ENCODE measurements at places on chromosomes 2 and 18.

- no peak for DNase-seq
Observed at GRCh38 chr2:6008726-6009125, 316.5 kb downstream of the SOX11 start.

GRCh38 chr2:119282996-119283511 is 59.4 kb downstream of the STEAP3 start:
- peak; percentile 90 for DNase-seq

DNA sequence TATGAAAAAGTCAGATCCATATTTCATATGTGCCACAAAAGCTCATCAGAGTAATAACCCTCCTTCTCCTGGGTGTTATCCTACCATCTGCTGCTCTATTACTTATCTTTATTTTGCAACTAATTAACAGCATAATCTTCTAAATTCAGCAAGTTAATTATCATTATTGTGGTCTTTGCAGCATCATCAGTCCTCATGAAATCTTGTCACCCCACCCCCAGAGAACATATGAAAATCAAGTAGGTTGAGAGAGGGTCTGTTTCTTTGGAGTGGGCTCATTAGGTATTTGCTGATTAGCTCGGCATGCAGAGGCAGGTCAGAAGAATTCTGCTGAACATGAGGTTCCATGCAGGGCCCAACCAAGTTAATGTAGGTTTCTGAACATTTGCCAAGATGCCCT is 64.8 kb downstream of the ATF2 start:
- DNase-seq, result no peak

DNA sequence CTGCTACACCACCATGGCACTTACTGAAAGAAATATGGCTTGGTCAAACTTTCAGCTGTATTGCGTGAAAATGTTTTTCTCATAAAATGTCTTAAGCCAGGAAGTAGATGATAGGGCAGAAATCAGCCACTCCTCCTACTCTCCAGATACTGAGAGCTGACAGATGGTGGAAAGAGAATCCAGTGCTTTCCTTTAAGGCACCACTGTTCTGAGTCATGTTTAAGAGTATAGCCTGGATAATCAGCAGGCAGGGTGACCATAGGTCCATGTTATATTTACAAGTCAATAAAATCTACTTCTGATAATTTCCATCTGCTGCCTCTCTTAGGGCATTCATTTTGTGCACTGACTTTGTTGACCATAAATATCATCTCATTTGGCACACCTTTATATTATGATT is 21.9 kb downstream of the ARPC2 start:
- no peak for DNase-seq

- DNase-seq, result no peak
Observed at GRCh38 chr2:109178968-109179367, 50.0 kb downstream of the SH3RF3 start.

GRCh38 chr2:19038071-19039015 is 320.1 kb downstream of the OSR1 start:
- DNase-seq, result no peak

DNA sequence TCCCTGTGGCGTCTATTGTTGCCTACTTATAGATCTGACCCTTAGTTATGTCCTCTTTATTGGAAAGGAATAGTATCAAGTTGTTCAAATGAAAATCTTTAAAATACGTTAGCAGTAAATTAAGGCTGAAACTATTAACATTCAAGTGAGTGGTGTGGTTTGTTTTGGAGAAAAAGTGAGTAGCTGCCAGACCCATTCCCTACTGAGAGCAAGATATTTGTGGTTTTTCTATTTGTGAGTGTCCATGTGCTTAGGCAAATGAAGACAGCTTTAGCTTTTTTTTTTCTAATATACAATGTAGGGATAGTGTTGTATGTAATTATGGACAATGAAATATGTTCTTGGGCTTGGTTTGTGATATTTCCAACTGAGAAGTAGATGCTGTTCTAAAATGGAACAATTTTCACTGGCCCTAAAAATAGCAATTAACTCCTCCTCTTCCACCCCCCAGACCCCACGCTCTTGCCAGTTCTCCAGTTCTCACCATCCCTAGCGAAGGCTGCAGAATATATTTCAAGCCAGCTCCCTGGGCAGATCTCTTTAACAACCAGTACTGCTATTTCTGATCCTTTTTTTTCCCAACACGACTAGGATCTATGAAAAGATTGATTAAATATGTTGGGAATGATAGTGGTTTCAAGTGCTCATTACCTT is 83.1 kb downstream of the CCDC85A start:
- DNase-seq, result no peak

GRCh38 chr2:46964835-46965560 is 49.4 kb upstream of the MCFD2 start:
- no peak for DNase-seq

DNA sequence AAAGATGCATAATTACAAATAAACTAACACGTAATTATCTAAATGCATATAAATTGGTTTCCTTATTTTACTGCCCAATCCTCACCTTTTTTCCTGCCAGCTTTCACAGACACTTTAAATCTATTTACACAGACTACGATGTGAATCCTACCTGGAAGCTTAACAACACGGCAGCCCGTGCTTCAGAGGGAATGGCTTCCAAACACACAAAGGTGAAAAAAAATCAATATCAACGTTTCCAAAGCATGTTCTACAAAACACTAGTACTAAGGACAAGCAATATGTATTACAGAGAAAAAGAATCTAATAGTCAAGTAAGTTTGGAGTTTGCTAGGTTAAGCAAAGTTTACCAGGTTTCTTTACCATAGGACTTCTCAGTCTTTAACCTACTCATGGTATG is 4.4 kb downstream of the MAP4K3 start:
- no peak for DNase-seq

DNA sequence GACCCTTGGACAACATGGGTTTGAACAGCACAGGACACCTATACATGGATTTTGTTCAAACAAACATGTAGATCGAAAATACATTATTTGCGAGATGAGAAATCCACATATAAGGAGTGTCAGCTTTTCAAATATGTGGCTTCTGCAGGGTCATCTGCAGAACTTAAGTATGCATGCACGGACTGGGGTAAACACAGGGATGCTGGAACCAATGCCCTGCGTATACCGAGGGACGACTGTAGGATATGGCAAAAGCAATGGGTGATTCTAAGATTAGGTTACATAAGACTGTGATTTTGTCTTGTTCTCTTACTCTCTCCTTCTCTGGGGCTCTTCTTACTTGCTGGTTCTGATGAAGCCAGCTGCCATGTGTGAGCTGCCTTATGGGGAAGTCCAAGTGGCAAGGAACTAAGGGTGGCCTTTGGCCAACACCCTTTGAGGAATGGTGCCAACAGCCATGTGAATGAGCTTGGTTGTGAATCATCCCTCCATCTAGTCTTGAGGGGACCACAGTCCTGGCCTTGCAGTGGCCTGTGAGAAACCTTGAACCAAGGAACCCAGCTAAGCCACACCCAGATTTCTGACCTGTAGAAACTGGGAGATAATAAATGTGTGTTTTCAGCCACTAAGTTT is 66.5 kb downstream of the EVA1A start:
- no peak for DNase-seq

DNA sequence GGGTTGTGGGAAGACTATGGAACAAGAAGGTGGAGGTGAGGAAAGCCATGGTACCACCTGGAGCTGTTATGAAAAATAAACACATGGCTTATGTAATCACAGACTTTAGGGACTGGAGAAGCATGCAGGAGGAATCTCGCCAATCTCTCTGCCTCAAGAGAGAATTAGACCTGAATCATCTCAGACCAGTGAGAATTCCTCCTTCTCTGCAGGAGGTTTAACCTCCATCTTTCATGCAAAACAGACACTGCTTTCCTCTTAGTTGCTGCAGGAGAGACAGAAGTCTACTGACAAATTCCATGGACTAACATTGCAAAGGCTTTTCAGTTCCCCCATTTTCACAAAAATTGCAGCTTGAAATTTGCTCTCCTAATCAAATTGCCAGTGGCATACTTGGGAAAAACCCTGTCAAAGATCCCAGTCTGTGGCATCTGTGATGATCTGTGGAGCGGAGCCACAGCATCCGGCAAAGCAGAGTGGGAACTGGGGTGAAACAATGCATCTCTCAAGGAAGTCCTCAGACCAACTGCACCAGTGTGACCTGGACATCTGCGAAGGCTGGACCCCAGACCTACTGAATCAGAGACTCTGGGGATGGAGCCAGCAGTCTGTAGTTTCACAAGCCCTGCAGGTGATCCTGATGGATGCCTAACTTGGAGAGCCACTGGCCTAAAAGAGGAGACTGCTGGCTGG is 28.6 kb upstream of the NCKAP5 start:
- no peak for DNase-seq

DNA sequence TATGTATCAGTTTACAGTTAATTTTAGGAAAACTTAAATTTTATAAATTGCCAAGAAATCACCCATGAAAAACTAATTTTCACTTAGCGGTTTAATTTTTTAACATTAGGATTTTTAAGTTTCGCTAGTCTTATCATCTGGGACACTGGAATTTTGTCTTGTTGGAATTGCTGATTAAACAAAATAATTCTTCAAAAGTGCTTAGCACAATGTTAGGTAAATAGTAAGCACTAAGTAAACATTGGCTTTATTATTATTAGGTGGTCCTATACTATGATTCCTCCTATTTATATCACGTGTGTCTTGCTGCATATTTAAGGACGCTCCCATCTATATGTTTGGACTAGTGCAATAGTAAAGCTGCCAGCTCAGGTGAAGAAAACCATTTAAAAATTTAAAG is 54.6 kb upstream of the MAP4K3 start:
- no peak for DNase-seq

- DNase-seq, result no peak
Observed at GRCh38 chr18:64180617-64181016, 31.7 kb upstream of the LINC00305 start.
